Thymus (tissue), 14 donors: ENCODE measurements at places on chromosomes 4 and X. TPM values are rescaled to one million over a fixed set of nuclear protein-coding genes. Genes with fewer than 3 reads are reported as not detected.

The MAP3K15 gene
- total RNA-seq: 0.14 TPM

The SMIM20 gene
- total RNA-seq: 30.7 TPM

The HTR2C gene
- not detected for total RNA-seq

The DCAF4L1 gene
- total RNA-seq: 0.09 TPM

The BST1 gene
- total RNA-seq: 4.1 TPM

The NAA11 gene
- total RNA-seq: not detected

The LIMCH1 gene
- total RNA-seq: 13.8 TPM

The TSPAN5 gene
- total RNA-seq: 10.3 TPM

The SPANXB1 gene
- not detected for total RNA-seq

The STARD8 gene
- 1.9 TPM for total RNA-seq

The CORIN gene
- total RNA-seq: 0.24 TPM

The PF4V1 gene
- 0.14 TPM for total RNA-seq

The METAP1 gene
- total RNA-seq: 47.4 TPM

The ANTXR2 gene
- 13.4 TPM for total RNA-seq

The CXCR3 gene
- 1.6 TPM for total RNA-seq

The MAGEC3 gene
- not detected for total RNA-seq

The ADH1A gene
- total RNA-seq: 0.19 TPM

The TCEAL6 gene
- not detected for total RNA-seq

The MAGEB2 gene
- total RNA-seq: not detected

The ADAMTS3 gene
- 1.8 TPM for total RNA-seq

The FRMPD4 gene
- 0.05 TPM for total RNA-seq

The TEX13B gene
- total RNA-seq: not detected
